Activated CD4-positive, alpha-beta T cell treated with anti-CD3 and anti-CD28 coated beads for 4 hours (primary cell): ENCODE measurements at places on chromosomes 6 and 20.

- no peak for DNase-seq
Measured at GRCh38 chr6:159212028-159212427, 42.8 kb downstream of the FNDC1 start.

DNA sequence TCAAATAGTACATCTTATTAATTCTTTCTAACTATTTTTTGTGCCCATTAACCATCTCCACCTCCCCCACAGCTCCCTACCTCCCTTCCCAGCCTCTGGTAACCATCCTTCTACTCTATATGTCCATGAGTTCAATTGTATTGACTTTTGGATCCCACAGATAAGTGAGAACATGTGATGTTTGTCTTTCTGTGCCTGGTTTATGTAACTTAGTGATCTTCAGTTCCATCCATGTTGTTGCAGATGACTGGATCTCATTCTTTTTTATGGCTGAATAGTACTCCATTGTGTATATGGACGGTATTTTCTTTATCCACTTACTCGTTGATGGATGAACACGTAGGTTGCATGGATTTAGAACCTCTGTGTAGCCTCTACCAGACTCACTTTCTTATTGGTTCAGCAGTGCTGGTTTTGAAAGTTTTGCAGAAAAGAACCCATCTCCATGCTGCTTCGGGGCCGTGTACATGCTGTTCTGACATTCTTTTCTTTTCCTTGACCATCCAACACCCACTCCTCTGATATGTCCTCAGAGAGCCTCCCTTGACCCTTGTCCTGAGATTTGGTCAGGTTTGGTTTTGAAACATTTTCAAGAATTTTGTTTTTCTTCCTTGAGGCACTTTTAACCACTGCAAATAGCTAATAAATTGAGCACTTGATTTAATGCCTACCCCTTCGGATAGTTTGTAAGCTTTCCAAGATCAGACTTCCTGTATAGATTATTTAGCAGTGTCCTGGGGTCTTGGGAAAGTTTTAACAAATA is 231.2 kb upstream of the ZFP64 start:
- no peak for DNase-seq

GRCh38 chr6:5524110-5524509 is 262.8 kb downstream of the FARS2 start:
- no peak for DNase-seq

DNA sequence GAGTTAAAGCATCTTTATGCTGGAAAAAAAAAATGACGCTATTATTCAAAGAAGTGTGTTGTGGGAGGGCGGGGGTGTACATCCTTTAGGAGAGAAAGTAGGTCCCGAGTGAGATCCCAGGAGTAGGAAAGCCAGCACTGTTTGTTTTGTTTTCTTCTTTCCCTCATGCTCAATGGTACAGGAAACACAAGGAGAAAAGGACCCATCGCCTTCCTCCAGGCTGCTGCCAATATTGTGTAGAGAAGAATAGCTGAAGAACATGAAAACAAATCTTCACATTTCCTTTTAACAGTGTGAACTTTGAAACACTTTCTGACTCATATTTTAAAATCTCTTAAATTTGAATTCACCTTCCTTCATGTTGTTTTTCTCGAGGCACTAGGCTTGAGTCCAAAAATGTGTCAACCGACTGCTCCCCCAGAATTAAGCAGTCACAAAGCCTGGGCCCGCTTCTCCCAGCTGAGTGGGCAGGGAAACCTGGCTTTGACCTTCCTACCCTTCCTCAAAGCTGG is 22.3 kb downstream of the PPP1R16B start:
- DNase-seq: no peak

GRCh38 chr6:83057705-83058321 is 7.8 kb downstream of the UBE3D start:
- DNase-seq: no peak

DNA sequence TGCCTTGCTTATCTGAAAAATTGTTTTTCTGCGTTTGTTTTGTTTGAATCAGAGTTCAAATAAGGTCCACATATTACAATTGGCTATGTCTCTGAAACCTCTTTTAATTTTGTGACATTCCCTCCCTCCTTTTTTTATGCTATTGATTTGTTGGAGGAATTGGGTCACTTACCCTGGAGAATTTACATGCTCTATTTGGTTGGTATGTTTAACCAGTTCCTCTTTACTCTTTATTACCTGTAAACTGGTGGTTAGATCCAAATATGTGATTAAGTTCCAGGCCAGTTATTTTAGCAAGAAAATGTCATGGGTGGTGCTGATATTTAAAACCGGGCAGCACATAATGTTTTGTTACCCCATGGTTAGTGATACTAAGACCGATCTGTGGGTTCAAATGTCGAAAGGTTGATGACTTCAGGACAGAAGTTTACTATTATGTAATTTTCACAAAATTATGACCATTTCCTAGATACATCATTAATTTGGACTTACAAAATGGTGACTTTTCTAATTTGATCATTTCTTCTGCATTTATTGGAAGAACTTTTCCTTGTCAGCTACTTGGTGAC is 77.3 kb downstream of the KIZ start:
- no peak for DNase-seq

- no peak for DNase-seq
Measured at GRCh38 chr6:79468587-79468986, 68.6 kb downstream of the LCA5 start.

DNA sequence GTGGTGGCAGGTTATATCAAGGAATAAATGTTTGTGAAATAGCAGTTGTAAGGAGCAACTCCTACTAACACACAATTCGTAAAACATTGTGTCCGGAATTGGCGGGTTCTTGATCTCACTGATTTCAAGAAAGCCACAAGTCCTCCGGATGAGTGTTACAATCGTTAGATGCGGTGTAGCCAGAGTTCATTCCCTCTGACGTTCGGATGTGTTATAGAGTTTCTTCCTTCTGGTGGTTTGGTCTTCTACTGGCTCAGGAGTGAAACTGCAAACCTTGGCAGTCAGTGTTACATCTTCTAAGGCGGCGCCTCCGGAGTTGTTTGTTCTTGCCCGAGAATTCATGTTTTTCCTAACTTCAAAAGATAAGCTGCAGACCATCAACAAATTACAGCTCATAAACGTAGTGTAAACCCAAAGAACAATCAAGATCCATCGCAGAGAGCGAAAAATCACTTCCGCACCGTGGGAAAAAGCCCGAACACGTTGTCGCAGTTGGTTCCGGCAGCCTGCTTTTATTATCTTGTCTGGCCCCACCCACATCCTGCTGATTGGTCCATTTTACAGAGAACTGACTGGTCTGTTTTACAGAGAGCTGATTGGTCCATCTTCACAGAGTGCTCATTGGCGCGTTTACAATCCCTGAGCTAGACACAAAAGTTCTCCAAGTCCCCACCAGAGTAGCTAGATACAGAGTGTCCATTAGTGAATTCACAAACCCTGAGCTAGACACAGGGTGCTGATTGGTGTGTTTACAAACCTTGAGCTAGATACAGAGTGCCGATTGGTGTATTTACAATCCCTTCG is 58.2 kb downstream of the TRIM27 start:
- peak; percentile 37 for DNase-seq

- DNase-seq: no peak
Measured at GRCh38 chr20:33681728-33682353, 4.3 kb downstream of the E2F1 start.

GRCh38 chr20:60236613-60237012 is 278.4 kb downstream of the CDH26 start:
- DNase-seq: no peak

DNA sequence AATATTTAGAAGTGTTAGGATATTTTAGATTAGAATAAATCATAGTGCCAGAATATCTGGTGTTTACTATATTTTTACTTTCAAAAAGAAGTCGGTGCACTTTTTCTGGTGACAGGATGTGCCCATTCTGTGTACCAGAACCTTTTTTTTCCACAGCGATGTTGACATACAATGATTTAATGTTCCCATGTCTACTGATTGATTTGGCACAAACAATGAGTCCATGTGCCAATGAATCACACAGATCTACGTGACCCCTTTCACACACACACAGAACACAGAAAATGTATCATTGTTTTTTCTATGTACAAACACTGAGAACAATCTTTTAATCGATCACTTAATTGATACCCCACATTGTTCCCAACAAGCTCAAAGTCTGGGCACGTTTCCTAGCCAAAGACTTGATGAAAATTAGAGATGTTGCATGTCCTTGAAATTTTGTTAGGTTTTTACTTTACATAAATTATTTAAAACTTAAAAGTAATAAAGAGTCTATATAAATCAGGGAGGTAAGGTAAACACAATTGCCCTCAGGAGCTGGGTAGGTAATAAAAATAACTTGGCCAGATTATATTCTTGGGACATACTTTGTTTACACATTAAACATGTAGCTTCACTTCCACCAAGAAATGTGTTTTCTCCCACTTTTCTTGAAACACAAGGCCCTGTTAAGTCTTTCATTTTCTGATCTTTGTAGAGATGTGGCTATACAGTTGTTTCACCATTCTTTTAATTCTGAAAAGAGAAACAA is 36.4 kb upstream of the SOX4 start:
- no peak for DNase-seq

- DNase-seq: no peak
Measured at GRCh38 chr20:62928246-62928939, 2.1 kb upstream of the DIDO1 start.
